ENCODE measurements at places on chromosomes 16 and 17.
A peak's percentile ranks its signal among the peaks of the same experiment; 100 is the strongest.

DNA sequence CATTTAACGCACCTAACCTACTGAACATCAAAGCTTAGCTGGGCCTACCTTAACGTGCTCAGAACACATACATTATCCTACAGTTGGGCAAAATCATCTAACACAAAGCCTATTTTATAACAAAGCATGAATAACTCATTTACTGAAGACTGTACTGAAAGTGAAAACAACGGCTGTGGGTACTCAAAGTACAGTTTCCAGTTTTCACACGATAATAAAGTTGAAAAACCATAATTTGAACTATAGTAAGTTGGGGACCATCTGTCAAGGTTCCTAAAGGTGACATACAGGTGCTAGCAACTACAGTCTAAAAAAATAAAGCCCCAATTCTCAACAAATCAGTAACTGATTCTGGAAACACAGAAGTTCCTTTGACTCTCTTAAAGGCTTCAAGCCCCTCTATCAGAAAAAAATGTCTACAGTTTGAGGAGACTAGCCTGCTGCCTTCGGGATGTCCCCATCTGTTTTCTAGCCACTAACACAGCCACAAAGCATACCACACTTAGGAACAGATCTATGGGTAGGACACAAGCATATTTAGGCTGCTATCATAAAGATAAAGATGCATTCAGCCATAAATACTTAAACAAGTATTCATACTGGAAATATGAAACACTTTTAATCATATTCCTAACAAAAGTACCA is 71.3 kb downstream of the KANSL1 start:
- no peak for DNase-seq

- no peak for DNase-seq
Measured at GRCh38 chr17:81912441-81913309, 1.5 kb upstream of the PCYT2 start.

GRCh38 chr17:5000237-5000639 is 2.5 kb downstream of the KIF1C start:
- no peak for DNase-seq

GRCh38 chr16:27367461-27368357 is 34.3 kb upstream of the IL21R start:
- DNase-seq, result peak; percentile 31

GRCh38 chr16:20870122-20870820 is 29.9 kb downstream of the DCUN1D3 start:
- no peak for DNase-seq

- DNase-seq, result no peak
Measured at GRCh38 chr17:69503711-69504110, 89.2 kb downstream of the MAP2K6 start.

GRCh38 chr17:27952366-27952765 is 59.2 kb upstream of the LYRM9 start:
- DNase-seq, result no peak

DNA sequence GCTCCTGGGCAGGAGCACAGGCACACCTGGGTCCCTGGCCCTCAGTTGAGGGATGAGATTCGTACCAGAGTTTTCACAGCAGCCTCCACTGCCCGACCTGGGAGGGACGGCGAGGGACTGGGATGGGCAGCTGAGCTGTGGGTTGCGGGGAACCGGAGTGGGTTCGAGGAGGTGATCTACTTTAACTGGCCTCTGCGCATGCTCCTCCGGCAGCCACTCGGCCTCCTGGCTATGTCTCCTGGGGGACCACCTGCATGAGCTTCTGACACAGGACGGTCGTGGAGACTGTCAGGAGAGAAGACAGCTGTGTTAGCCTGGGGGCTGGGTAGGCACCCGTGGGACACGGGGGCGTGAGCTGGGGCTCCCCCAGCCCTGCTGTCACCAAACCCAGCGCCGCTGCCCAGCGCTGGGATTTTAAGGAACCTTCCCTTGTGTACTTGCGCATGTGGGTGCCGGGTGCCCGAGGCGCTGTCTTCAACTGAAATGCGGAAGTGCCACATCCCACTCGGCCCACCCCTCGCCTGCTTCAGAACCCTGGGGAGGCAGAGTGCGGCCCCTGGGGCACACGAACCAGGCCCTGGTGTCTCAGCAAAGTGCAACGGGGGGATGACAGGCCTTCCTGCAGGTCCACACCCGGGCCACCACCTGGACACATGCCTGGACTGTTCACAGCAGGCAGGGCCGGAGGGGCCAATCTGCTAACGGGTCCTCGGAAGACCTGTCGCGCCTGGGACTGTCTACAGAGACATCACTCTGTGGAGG is 36.4 kb downstream of the SLC7A5 start:
- DNase-seq, result no peak

DNA sequence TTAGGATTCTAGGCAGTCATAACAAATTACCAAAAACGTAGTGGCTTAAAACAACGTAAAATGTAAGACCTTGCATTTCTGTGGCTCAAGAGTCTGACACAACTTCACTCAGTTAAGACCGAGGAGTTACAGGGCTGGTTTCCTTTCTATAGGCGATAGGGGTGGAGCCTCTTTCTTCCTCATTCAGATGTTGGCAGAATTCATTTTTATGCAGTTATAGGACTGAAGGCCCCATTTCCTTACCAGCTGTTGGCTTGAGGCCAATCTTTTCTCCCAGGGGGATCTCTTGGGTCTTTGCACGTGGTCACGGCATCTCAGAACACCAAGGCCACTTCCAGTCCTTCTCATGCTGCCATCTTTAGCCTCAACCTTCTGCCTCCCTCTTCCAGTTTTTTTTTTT is 145.2 kb downstream of the KCNJ2 start:
- DNase-seq, result no peak

- DNase-seq, result peak; percentile 44
Measured at GRCh38 chr17:75878174-75878998, at the start of gene TRIM47. Gene TRIM47 (minus strand): TSS chr17:75878581. CDS start chr17:75878548, 33 bp downstream.

GRCh38 chr16:66691234-66691633 is 5.3 kb downstream of the CMTM4 start:
- DNase-seq, result no peak

DNA sequence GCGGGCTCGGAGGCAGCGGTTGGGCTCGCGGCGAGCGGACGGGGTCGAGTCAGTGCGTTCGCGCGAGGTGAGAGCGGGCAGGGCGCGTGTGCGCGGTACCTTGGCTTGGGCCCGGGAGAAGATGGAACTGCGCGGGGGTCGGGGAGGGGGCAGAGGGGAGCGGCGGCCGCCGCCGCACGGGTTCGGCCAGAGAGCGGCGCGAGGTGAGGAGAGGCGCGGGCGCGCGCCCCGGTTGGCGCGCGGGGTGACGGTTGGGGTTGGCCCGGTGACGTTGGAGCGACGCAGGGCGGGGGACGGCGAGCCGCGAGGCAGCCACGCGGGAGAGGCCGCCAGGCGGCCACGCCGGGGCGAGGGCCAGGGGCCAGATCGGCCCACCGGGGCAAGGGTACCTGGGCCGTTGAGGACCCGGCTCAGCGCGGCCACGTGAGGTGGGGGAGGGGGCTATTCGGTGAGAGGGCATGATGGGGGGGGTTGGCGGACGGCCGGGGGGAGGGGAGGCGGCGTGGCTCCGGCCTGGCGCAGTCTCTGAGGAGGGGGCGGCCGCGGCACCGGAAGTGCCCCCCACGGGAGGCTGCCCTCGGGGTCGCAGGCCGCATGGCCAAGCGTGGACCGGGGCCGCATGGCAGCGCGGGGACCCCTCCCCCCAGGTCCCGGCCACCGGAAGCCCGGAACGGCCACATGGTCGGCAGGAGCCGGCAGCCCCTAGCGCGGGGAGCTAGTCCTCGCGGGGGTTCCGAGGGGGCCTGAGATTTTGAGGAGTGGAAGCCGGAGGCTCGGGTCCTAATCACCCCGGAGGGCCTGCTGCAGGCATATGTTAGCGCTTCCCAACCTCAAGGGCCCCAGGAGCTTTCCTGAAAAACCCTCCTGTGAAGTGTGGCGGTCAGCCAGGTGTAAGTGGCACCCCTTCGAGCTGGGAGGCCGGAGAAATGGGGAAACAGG is 527 bp downstream of the EIF5A start:
- DNase-seq, result no peak

GRCh38 chr17:3979290-3979611 is 15.0 kb upstream of the ATP2A3 start:
- DNase-seq, result no peak

- DNase-seq, result no peak
Measured at GRCh38 chr16:68411086-68411485, 37.2 kb downstream of the SMPD3 start.

GRCh38 chr16:8644211-8645140 is 23.0 kb downstream of the METTL22 start:
- no peak for DNase-seq

DNA sequence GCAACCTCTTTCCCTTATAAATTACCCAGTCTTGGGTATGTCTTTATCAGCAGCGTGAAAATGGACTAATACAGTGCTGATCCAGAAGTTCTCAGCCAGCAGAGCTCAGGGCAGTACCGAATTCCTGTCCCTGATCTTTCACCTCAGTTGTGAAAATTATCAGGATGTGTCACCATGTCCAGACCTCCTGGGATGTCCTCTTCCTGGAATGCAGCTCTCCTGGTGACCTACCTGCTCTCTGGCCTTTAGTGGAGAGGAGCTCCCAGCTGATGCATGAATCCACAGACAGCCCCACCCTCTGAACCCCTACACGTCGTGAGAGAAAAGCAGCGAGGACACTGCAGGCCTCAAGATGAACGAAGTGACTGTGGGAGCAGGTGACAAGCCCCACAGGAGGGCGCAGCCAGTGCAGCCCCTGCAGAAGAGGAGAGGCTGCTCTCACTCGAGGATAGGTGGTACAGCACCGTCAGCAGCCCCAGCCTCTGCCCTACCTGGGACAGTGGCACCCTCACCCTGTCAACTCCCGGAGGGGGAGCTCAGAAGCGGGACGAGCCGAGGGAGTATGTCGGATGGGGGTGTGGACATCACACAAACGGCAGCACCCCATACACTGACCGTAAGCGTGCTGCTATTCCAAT is 22.0 kb upstream of the C16orf95 start:
- no peak for DNase-seq

DNA sequence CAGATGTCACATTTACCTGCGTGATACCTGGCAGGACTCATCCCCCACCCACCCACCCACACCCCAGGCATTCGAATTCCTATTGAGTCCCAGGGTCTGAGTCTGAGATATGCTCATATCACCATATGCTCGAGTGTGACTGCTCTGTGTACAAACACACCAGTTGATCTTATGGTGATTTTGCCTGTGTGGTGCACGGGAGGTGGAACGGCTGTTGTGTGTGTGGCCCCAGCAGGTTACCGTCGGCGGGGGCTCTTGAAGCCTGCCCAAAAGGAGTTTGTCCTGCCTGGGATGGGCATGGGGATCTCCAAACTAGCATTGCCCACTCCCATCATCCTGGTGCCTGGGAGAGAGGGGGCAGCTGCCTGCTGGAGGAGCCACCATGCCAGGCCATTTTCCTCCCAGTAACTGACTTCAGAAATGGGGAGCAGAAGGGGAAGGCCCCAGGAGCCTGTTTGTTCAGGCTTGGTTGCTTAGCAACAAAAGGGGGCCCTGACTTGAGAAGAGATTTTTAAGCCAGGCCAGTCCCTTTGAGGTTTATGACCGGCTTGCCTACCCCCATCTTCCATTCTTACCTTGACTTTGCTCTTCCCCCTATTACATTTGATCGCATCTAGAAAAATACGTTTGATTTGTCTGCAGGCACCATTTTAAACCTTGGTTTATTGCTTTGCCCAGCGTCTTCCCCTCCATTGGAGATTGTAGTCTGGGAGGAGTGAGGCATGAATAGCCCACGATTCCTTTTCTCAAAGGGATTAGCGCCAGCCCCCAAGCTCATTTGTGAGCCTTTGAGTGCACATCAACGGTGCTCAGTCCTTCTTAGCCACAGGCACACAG is 217.7 kb downstream of the CCDC182 start:
- DNase-seq, result no peak

DNA sequence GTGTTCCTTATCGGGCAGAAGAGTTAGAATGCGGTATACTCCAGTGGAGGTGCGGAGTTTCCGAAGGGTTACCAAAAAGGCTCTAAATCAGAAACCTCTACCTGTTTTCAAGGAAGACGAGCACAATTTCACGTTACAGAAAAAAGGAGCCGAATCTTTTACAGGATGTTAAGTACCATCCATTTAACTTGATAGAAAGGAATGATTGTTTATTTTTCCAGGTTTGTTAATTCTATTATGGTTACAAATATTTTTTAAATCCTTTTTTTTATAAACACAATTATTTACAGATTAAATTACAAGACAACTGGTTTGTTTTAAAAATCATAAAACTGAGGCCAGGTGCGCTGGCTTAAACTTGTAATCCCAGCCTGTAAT is 18.2 kb downstream of the ZNF213 start:
- no peak for DNase-seq

DNA sequence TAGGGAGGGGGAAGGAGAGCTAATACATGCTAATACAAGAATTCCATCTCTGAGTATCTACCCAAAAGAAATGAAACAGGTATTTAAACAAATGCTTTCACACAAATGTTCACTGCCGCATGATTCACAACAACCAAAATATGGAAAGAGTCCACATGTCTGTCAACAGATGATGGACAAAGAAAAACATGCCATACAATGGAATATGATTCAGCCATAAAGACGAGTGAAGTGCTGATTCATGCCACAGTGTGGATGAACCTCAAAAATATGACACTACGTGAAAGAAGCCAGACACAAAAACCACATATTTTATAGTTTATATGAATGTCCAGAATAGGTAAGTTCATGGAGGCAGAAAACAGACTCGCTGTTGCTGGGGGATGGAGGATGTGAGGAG is 321.4 kb downstream of the FOXL1 start:
- no peak for DNase-seq

- no peak for DNase-seq
Measured at GRCh38 chr16:85915125-85915845, 16.3 kb downstream of the IRF8 start.

- DNase-seq, result no peak
Measured at GRCh38 chr17:1558401-1558800, 4.2 kb downstream of the PITPNA start.

- DNase-seq, result no peak
Measured at GRCh38 chr16:81214745-81215166, 23.7 kb upstream of the BCO1 start.

DNA sequence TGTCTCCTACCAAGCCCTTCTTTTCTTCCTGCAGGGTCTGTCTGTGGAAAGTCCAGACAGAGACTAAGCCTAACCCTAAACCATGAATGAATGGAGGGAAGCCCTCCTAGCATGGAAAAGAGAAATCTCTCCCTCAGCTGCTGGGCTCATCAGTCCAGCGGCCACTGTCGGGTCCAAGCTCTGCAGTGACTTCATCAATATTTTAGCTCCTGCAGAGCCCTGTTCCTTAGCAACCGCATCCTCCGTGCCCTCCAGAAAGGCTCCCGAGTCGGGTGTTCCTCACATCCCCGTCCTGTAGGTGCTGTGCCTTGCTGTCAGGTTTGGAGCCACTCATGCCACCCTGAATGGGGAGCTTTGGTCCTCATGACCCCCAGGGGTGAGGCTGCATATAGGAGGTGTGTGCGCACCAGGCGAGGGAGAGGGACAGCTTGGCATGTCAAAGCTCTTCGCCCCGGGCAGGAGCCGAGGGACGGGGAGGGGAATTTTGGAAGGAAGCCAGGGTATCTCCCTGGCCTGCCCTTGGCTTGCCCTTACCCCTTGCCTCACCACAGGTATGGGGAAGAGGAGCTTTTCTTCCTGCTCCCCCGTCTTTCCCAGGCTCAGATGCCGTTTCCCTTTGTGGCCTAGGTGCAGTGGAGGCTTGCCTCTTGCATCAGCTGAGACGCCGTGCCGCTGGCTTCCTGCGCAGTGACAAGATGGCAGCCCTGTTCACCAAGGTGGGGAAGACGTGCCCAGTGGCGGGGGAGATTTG is 23.9 kb downstream of the SGSM2 start:
- DNase-seq, result no peak

GRCh38 chr16:56576585-56577299 is 11.9 kb downstream of the MT4 start:
- DNase-seq, result peak; percentile 43

GRCh38 chr16:817001-817906 is 16.7 kb upstream of the GNG13 start:
- no peak for DNase-seq

GRCh38 chr17:80738987-80739730 is 194.5 kb downstream of the RPTOR start:
- DNase-seq, result no peak
